ENCODE measurements at places on chromosomes 4 and X. TPM values are rescaled to one million over a fixed set of nuclear protein-coding genes. Genes with fewer than 3 reads are reported as not detected.

ODAPH gene
- total RNA-seq = 0.29 TPM

NAT8L gene
- total RNA-seq = not detected

F9 gene
- not detected for total RNA-seq

ADGRG2 gene
- not detected for total RNA-seq

DNA sequence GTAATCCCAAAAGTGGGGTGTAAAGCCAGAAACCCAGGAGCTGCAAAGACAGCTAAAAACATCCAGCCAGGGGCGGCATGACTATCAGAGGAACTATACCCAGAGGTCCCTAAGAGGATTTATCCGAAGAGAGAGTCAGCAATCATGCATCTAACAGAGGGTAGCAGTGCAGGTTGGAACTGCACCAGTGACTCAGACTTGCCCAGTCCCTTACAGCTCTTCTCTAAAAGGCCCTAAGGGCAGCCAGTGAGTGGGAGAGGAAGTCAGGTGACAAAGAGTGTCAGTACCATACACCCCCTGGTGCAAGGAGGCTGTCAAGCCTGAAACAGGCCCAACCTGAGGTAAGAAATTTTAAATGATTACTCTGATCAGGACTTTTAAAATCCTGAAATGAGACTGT, 88.1 kb downstream of the CAMK2D start:
- DNase-seq = no peak

PRR32 gene
- total RNA-seq = not detected

DNA sequence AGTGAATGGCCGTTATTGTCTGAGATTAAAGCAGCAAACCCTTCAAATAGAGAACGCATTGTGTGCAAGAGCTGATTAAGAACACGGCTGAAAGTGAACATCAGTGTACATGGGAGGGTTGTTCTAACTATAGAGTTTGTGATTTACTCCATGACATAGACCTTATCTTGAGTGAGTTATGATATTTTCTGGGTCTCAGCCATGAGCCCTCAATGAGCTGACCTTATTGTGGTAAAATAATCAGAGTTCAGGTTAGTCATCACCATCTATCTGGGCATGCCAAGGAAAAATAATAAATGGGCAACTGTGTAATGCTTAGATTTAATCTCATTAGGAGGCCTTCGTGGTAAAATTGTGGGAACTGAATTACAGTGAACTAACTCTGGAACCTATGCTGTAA, 33.2 kb upstream of the CLDN24 start:
- no peak for DNase-seq

ZFP42 gene
- total RNA-seq = not detected

CLDN22 gene
- total RNA-seq = not detected

- no peak for DNase-seq
Measured at GRCh38 chrX:1334854-1335253, 1.7 kb upstream of the IL3RA start.

GRCh38 chr4:8156617-8157016, 2.0 kb downstream of the ABLIM2 start:
- DNase-seq = no peak

MAPK10 gene
- total RNA-seq = 5.9 TPM

- peak; percentile 15 for DNase-seq
Measured at GRCh38 chrX:48468247-48468671, 1.8 kb downstream of the SLC38A5 start.

L1CAM gene
- total RNA-seq = 2.3 TPM

DNA sequence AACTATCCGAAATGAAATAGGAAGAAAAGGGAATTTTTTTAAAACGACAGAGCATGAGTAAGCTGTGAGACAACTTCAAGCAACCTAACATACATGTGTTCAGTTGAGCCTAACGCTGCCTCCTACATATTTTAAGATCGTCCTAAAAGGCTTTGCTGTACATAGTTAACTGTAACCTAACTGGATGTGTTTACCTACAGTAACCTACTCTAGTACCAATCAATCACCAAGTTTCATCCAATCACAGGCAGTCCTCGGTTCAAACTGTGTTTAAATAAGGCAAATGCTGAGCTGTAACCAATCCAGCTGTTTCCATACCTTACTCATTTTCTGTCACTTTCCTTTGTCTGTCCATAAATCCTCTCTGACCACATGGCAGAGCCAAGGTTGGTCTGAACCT, 17.1 kb downstream of the RCHY1 start:
- DNase-seq = no peak

DNA sequence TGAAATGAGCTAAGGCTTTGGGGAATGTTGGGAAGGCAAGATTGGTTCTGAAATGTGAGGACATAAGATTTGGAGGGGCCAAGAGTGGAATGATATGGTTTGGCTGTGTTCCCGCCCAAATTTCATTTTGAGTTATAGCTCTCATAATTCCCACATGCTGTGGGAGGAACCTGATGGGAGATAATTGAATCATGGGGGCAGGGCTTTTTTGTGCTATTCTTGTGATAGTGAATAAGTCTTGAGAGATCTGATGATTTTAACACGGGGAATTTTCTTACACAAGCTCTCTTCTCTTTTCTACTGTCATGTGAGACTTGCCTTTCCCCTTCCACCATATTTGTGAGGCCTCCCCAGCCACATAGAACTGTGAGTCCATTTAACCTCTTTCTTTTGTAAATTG, 157.6 kb upstream of the C1QTNF7 start:
- DNase-seq = no peak

- DNase-seq = no peak
Measured at GRCh38 chr4:133146574-133147241, 2.4 kb upstream of the PCDH10 start.

GRCh38 chr4:101667348-101667747, 123.2 kb upstream of the BANK1 start:
- DNase-seq = no peak

DNA sequence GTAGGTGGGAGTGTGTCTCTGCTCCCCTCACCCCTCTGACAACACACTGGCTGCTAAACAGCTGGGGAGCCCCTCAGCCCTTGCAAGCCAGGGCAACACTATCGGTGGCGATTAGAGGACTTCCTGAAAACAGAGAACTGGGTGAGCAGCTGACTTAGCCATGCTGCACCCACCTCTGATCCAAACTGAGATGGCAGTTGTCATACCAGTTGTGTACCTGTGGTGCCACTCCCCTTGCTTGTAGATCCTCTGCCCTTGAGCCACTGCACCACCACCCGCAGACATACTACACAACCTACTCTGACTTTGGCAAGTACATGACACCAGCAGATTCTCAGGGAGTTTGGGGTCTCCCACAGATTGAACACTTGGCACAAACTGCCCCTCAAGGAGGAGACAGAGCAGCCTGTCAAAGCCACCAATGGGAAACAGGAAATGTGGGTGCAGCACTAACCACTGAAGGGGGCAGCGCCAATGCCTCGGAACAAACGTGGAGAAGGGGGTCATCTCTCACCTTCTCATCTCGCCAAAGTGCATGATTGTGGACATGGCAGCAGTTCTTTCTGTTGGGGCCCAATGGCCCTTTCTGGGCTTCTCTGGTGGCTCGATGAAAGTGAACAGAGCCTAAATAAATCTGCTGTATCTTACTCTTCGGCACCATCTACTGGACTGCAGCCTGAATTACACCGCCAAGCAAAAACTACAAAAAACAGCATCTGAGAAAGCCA, 119.8 kb downstream of the NEK1 start:
- no peak for DNase-seq

DNA sequence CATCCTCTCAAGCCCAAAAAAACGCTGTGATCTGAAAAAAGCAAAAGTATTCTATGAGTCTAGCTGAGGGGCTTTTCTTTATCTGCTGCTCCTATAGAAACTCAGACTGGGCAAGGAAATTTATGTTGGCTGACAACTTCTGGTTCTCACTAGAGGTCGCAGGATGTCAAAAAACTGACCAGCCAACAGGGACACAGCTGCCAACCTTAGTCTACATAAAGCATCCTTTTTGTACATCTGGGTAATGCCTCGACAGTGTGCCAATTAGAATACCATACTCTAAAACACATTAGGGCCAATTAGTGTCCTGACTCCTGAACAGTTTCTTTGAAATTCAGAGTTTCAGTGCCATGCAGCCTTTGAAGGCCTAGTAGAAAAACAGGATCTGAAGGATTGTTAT, 8.8 kb upstream of the TLL1 start:
- no peak for DNase-seq

SLIT2 gene
- not detected for total RNA-seq

GRCh38 chr4:74874753-74875367, 58.1 kb upstream of the PARM1 start:
- no peak for DNase-seq

DNA sequence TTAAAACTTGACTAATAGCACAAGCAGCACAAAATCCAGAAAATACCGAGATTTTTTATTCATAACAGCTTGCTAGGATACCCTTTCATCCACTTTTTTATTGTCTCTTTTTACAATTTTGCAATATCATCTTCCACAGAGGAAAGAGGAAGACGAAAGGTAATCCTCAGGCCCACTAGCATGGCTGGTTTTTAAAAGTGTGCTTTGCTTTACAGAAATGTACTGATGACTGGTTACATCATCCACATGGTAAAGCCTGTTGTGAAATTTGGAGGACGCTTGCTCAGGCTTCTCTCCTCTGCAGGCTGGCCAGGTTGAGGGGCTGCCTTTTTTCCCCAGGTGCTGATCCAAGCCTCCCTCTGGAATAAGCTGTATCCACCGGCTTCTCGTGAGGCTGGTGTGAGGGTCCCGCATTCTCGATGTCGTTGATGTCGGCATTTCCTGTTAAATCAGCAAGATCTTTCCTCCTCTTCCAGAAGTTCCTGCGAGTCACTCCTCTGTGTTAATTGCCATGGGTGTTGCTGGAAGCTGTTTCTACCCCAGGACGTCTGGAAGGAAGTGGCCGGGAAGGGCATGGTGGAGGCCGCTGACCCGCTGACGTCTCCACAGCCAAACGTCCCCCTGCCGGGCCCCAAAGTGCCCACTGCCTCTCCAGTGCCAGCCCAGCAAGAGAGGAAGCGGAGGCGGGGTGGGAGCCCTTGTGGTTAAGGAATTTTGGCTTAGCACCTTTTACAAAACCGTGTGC, 5.8 kb upstream of the DGKQ start:
- DNase-seq = no peak

BRS3 gene
- total RNA-seq = not detected

RHOXF2 gene
- total RNA-seq = not detected

SPANXD gene
- total RNA-seq = not detected

- no peak for DNase-seq
Measured at GRCh38 chr4:54941994-54942552, 183.3 kb downstream of the KDR start.

- no peak for DNase-seq
Measured at GRCh38 chrX:24851780-24852179, 158.1 kb downstream of the POLA1 start.

DNA sequence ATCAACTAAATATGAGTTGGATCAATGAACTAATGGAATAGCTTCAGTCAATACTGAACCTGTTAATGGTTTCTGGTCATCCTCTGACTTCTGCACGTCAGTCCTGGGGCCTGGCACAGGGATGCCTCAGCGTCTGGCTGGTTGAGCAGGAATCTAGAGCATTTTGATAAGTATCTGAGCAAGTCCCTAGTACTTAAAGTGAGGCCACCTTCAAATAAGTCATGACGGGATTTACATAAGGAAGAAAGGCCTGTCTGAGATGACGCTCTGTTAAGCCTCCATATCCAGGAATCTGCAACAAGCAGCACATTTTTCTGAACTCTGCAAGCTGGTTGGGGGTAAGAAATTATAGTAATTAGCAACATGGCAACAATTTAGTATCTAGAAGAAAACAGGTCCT, 83.2 kb upstream of the TBC1D9 start:
- no peak for DNase-seq

- DNase-seq = no peak
Measured at GRCh38 chr4:183860731-183861130, 44.4 kb upstream of the STOX2 start.

PPP4R3C gene
- not detected for total RNA-seq

ANKRD50 gene
- 0.17 TPM for total RNA-seq

DNA sequence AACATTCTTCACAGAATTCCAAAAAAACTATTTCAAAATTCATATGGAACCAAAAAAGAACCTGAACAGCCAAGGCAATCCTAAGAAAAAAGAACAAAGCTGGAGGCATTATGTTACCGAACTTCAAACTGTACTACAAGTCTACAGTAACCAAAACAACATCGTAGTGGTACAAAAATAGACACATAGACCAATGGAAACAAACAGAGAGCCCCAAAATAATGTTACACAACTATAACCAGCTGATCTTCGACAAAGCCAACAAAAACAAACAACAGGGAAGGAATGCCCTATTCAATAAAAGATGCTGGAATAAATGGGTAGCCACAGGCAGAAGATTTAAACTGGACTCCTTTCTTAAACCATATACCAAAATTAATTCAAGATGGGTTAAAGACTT, 1189.6 kb downstream of the PCDH18 start:
- no peak for DNase-seq

DNA sequence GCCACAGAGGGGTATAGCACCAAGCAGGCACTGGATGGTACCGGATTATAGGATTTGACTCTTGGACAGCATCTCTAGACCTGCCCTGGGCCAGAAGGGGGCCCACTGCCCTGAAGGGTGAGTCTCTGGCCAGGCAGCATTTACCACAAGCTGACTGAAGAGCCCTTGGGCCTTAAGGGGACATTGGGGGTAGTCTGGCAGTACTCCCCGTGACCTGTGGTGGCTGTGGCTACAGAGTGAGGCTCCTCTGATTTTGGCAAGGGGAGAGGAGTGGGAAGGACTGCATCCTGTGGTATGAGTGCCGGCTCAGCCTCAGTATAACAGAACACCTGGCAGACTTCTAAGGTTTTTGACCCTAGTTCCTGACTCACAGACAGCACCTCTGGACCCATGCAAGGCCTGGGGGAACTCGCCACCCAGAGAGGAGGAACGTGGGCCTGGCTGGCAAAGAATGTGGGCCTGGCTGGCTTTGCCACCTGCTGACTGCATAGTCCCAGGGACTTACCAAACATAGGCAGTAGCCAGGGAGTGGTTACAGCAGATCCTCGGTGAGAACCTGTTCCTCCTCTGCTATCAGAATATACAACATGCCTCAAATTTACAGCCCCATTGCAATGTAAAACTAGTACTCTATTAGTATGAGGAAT, 48.1 kb downstream of the ABCB7 start:
- DNase-seq = no peak

- no peak for DNase-seq
Measured at GRCh38 chrX:149628280-149628679, 3.3 kb downstream of the TMEM185A start.

DNA sequence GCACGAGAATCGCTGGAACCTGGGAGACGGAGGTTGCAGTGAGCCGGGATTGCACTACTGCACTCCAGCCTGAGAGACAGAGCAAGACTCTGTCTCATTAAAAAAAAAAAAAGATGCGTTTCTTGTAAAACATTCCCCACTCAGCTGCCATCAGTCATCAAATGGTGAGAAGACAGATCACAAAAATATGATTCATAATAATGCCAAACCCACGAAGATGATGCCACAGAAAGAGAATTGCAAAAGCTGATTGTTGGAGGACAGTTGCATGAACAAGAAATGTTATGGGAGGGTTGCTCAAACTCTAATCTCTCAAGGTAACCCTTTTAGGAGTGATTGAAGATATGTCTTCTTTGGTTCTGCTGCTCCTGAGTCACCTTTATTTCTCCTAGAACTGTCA, 21.4 kb upstream of the SMIM14 start:
- no peak for DNase-seq

- DNase-seq = no peak
Measured at GRCh38 chr4:52298444-52298843, 247.3 kb downstream of the SPATA18 start.

EDA gene
- total RNA-seq = 5.9 TPM

- DNase-seq = no peak
Measured at GRCh38 chr4:9875516-9875915, 94.1 kb downstream of the DRD5 start.

FGG gene
- not detected for total RNA-seq

Measured in T-helper 17 cell (primary cell).